ENCODE measurements at places on chromosomes 13 and 19. TPM values are rescaled to one million over a fixed set of nuclear protein-coding genes. Genes with fewer than 3 reads are reported as not detected.

POU2F2 gene
- 0.44 TPM for total RNA-seq

LIN7B gene
- total RNA-seq = 12.0 TPM

DNA sequence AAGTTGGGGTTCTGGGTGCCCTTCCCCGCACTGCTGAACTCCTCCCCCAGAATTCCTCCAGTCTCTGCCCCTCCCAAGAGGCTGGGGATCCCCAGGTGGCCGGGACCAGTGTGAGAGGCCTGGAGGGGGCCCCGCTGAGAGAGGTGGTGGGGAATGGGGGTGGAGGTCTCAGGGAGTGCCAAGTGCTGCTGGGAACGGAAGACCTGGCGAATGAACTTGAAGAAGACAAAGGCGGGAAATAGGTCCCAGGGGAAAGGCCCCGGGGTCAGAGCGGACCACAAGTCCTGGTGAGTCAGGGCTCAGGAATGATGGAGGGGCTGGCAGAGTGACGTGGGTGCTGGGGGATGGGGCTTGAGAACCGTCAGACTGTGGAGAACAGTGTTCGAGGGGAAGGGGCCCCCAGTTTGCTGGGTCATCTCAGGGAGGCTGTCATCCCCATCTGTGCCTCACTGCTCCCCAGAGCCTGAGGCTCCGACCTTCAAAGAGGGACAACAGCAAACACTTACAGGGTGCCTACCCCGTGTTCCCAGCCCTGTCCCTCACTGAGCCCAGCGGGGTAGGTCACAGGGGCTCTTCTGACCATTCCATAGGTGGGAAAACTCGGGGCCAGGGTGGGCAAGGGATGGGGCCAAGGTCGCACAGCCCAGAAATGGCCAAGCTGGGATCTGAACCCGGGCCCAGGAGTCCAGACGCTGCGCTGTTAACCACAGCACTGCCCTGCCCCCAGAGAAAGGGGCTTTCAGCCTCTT is 16.0 kb upstream of the SEMA6B start:
- DNase-seq = peak; percentile 25

UBE2L5 gene
- total RNA-seq = not detected

ZFP82 gene
- not detected for total RNA-seq

MCF2L gene
- 53.2 TPM for total RNA-seq

NLRP9 gene
- total RNA-seq = not detected

DNA sequence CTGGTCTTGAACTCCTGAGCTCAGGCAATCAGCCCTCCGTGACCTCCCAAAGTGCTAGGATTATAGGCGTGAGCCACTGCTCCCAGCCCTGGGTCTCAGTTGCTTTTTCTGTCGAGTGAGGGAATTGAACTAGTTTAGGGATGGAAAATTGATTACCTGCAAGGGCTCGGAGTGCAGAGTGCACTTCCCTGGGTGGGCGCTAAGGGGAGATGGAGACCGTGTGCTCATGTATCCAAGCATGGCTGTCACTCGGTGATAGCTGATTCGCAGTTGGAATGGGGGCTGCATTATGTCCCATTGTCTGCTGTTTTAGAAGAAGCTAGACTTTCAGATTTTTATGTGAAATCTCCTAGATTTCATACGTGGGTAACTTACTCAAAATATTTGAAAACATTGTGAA is 139.9 kb upstream of the RFC3 start:
- DNase-seq = no peak

- no peak for DNase-seq
Observed at GRCh38 chr13:78784014-78784750, 125.2 kb upstream of the OBI1 start.

DNA sequence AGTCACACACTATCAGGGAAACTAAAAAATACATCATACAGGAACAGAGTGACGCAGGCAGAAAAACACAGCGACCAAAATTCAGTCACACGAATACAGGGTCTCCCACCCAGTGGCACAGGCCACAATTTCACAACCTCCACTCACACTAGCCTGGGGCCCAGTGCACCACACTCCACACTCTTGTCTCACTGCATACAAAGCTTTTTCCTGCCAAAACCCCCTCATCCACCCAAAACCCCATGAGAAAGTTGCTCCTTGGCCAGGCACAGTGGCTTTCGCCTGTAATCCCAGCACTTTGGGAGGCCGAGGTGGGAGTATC is 1.2 kb downstream of the S1PR5 start:
- DNase-seq = no peak

DNA sequence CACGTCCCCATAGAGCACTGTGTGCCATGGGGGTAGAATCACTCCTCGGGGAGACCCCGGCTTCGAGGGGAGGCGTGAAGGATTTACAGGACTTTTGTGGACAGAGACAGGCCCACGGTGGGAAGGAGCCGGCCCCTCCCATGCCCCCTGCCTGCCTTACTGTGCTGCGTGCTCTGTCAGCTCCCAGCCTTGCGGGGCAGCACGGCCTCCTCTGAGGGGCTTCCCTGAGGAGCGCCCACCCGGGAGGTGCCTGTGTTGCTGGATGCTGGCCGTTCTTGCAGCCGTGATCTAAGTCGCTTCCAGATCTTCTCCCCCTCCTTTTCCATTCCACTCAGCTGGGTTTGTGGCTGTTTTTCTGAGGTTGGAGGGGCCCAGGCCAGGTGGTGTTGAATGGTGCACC is 29.1 kb downstream of the PLEKHJ1 start:
- no peak for DNase-seq

DNA sequence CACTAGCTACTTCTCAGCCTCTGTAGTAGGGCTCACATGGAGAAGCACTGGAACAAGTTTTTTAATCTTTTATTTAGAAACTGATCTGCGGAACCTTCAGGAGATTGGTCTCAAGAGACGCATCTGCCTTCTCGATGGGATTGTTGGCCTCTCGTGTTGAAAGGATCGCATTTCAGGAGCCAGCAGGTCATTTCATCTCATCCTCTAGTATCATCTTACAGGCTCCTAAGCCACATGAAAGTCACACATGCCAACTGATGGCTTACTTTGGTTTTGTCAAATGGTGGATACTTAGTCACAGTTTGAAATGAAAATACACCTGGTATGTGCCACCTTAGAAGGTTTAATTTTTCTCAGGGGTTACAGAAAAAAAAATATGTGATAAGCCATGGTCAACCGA is 1703.6 kb downstream of the EFNB2 start:
- DNase-seq = no peak

GRCh38 chr13:33832872-33833271 is 14.9 kb downstream of the RFC3 start:
- DNase-seq = no peak

DNA sequence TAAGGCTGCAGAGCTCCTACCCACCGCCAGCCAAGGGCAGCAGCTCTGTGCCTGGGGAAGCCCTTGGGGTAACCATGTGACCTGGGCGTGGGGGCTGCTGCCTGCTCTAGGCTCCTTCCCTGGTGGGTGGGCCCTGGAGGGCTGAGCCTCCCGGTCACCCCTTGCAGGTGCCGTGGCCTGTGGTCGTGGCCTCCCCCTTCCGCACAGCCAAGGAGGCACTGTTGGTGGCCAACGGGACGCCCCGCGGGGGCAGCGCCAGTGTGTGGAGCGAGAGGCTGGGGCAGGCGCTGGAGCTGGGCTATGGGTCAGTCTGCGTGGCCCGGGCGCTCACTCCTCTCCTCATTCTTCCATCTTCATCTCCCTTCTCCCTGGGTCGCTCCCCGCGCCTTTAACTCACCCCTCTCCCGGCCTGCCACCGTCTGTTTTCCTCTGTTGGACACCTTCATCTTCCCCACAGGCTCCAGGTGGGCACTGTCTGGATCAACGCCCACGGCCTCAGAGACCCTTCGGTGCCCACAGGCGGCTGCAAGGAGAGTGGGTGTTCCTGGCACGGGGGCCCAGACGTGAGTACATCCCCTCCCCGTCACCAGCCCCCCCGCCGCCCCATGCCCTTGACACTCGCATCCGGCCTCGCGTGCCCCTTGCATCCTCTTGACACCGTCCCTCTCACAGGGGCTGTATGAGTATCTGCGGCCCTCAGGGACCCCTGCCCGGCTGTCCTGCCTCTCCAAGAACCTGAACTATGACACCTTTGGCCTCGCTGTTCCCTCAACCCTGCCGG is 9.9 kb upstream of the FLT3LG start:
- no peak for DNase-seq

DNA sequence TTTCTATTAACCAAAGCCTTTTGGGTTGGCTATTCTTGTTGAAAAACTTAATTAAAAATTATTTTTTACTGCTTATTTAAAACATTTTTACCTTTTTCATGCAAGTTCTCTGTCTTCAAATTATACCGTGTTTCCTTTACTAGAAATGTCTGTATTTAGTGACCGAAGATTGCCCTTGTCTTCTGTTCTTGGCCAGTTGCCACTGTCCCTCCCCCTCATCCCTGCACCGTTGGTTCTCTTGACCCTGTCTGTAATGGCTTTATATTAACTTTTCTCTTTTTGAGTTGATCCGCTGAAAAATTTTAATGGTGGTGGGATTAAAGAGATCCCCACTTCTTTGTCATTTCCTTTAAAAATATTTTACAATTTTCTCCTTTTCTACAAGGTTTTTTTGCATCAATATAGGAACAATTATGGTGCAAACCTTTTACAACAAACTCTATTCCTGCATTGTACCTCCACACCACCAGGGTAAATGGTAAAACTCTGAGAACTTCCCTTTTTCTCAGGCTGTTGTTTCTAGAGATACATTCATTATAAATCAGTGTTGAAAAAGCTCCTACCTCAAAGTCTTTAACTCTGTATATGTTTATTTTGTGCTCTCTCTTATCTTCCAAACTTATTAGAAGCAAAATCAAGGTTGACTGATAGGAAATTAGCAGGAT is 12.9 kb upstream of the RNF113B start:
- DNase-seq = no peak

- peak; percentile 100 for DNase-seq
Observed at GRCh38 chr13:31045286-31046081, 113.0 kb downstream of the TEX26 start.

NAT14 gene
- 34.9 TPM for total RNA-seq

DNA sequence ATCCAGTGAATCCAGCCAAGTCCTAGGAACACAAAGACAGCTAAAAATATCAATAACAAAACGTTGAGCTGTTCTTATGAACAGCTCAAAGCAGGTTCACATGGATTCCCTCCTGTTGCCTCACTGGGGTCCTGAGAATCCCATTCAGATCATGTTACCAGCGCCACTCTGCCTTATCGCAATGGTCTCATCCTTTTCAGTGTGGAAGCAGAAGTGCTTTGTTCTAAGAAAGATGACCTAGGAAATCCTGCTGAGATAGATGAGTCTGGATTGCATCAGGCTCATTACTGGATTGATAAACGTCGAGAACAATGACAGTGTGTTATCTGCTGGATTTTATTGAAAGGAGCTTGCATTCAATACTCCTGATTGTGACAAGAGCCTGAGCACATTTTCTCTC is 87.0 kb downstream of the SLAIN1 start:
- DNase-seq = no peak

- DNase-seq = no peak
Observed at GRCh38 chr13:30779608-30780007, 44.3 kb downstream of the ALOX5AP start.

CLEC17A gene
- not detected for total RNA-seq

All from HT-29 (cell line).